ENCODE measurements at places on chromosomes 5 and 9.
A peak's percentile ranks its signal among the peaks of the same experiment; 100 is the strongest.

GRCh38 chr9:515665-516064 lies 301.0 kb downstream of the DOCK8 start:
- DNase-seq = no peak

DNA sequence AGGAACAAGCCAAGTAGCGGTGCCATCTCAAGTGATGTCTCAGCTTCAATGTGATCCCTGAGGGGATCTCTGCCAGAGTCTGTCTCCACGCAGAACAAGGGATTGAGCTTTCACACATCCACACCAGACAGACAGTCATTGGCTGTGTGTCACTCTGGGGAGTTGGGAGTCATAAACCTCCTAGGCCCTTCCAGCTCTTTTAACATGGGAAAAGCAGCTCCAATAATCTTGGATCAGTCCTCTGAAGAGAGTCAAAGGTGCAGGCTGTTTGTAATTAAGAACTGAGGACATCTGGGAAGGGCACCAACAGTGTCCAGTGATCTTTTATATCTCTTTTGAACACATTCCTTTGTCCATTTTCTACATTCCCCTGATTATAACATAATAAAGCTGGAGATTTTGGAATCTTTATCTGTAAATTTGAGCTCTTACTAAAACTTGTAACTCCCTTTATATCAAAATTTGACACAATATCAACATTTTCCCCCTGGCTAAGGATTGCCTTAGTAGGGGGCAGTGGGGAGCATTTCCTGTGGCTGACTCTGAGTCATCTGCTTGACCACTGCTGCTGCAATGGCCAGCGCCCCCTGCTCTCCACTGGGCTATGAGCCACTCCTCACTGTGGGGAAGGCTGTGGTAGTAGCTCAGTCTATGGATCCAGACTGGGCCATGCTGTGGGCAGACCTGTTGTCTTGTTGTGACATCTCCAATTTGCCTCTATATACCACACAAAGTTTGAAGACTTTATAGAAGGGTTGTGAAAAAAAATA lies 284.4 kb downstream of the OSTF1 start:
- DNase-seq = no peak

GRCh38 chr5:67805666-67806348 lies 409.7 kb upstream of the PIK3R1 start:
- DNase-seq = no peak

GRCh38 chr9:129794549-129794948 lies 8.4 kb upstream of the TOR1B start:
- DNase-seq = no peak

DNA sequence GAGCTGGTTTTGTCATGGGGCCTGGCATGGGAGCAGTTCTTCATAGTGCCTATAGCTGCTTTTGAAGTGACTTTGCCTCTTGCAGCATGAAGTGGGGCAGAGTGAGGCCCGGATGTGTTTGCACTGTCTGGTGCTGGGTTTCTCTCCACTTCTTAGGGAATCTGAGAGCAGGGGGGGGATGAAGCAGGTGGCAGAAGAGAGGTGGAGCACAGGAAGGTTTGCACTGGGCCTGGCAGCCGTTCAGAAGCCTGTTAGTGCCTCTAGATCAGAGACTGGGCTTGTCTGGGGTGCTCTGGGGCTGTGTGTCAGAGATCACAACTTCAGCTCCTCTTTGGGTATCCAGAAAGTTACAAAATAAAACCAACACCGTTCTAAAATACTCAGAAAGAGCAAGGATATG lies 18.4 kb downstream of the USP20 start:
- no peak for DNase-seq

DNA sequence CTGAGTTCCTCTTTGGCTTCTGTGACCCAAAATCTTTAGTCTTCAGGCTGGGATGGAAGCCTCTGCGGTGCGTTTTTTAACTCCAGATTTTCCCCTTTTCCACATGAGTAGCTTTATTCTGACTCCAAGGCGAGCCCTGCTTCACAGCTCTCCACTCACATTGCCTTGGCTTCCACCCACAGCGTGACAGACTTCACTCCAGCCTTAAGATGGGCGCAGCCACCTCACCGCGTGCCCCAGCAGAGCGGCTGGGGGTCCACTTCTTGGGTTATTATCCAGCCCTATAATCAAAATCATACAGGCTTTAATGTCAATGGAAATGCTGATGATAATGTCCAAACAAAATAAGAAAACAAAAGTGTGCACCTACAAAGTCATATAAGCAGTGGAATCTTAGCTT lies 1.2 kb downstream of the EXOC3 start:
- no peak for DNase-seq

- no peak for DNase-seq
Measured at GRCh38 chr5:122788371-122788770, 13.5 kb downstream of the SNX2 start.

DNA sequence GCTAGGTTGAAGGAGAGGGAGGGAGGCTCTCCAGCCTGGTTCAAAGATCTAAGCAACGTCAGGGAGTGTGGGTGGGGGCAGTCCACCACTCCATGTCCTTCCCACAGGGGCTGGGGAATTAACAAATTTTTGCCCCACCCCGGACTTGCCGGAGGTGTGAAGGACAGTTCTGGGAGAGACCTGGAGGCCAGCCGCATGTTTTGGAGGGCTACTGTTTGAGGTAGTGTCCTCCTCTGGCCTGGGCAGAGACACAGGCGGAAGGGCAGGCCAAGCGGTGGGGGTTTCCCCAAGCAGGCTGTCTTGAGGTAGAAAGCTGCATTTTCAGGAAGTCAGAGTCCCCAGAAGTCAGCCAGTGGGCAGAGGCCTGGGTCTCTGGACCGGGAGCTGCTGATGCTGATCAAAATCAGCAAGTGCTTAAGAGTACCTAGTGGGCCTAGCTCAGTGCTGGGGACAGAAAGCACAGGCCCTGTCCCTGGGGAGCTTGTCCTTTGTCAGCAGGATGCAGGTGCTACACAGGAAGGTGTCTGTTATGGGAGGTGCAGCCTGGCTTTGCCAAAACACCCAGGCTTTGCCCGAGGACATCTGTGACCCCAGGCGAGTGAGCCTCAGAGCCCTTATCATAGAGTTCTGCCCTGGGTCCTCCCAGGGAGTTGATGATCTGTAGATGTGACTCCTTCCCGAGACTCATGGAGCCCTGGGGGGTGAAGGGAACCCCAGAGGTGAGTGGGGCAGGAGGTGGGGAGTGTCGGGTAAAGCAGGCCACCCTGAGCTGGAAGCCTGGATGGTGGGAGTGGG lies 18.5 kb downstream of the JADE2 start:
- no peak for DNase-seq

- no peak for DNase-seq
Measured at GRCh38 chr9:35424356-35425352, 65.3 kb upstream of the RUSC2 start.

DNA sequence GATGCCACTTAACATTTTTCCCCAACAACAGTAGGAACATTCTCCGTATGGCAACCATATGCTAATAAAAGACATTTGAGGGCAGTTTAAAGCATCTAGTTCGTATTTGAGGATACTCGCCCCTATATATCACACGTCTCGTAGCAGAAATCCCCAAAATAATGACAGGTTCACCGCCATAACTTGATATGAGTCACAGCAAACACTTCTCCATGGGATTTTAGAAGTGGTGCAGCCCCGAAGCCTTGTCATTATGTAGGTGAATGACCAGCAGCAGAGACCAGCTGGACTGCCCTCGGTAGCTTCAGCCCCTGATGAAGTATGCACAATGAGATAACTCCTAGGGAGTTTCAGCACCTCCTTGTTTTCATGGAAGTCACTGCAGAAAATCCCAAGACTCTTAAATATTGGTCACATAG lies 2.0 kb downstream of the CTNND2 start:
- DNase-seq = no peak

DNA sequence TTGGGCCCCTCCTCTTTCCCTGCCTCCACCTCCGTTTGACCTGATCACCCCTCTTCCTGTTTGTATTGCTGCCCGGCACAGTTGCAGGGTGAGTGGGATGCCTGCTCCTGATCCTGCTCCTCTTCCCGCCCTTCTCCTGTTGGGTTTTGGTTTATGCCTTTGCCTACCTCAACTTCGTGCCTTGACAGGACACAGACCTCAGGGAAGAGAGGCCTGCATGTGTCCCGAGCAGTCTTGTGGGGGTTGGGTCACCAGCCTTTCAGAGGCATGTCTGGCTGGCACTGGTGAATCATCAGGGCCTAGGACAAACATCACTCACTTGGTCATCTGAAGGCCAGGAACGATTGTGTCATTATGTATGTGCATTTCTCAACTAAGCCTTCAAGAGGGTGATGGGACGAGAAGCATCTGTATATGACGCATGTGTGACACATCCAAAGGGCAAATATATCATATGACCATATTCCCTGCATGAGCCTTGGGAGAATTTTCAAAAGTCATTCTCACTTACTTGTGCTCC lies 56.9 kb downstream of the NPR3 start:
- no peak for DNase-seq

- no peak for DNase-seq
Measured at GRCh38 chr5:167694325-167695147, 596.9 kb upstream of the WWC1 start.

- DNase-seq = peak; percentile 9
Measured at GRCh38 chr5:93311881-93312280, 269.1 kb downstream of the NR2F1-AS1 start.

DNA sequence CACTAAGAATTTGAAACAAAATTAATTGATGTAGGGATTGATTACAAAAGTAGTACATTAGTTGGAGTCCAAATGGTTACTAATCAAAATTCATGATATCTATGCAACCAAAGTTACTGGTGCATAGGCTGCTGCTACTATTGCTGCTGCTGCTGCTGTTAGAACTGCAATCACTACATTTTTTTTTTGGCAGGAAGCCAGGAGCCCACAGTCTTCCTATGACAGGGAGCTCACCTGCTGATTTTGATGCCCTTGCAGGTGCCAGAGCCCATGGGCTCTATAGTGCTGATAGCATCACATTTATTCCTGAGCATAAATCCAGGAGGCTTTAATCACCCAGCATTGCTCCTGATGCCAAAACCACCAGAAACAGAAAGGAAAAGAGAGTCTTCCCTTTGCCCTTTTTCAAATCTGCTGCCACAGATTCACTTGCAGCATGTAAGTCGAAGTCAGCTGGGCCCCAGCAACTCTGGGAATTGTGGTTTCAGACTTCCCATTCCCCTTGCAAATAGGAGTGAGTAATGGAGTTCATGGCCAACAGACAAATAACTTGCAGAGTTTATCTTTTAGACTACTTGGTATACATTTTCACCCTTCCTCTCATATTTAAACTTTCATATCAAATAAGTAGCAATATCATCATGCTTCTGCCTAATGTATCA lies 17.6 kb downstream of the SLCO6A1 start:
- no peak for DNase-seq

GRCh38 chr5:36621985-36622384 lies 15.6 kb downstream of the SLC1A3 start:
- DNase-seq = no peak

DNA sequence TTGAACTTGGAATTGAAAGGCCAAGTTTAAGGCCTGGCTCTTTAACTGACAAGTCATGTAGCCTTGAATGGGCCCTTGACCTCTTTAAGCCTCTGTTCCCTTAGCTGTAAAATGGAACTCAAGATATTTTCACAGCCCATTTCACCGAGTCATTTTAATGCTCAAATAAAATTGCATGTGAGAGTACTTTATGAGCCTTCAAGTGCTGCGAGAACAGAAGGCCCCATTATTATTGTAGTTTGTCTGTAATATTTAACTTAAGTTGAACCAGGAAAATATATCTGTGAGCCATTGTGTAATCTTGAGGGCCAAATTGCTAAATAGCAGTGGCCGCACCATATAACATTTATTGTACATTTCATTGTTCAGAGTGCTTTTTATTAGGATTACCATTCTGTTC lies 249.9 kb downstream of the NTRK2 start:
- DNase-seq = no peak

- DNase-seq = no peak
Measured at GRCh38 chr9:124215956-124216355, 41.8 kb upstream of the NEK6 start.

DNA sequence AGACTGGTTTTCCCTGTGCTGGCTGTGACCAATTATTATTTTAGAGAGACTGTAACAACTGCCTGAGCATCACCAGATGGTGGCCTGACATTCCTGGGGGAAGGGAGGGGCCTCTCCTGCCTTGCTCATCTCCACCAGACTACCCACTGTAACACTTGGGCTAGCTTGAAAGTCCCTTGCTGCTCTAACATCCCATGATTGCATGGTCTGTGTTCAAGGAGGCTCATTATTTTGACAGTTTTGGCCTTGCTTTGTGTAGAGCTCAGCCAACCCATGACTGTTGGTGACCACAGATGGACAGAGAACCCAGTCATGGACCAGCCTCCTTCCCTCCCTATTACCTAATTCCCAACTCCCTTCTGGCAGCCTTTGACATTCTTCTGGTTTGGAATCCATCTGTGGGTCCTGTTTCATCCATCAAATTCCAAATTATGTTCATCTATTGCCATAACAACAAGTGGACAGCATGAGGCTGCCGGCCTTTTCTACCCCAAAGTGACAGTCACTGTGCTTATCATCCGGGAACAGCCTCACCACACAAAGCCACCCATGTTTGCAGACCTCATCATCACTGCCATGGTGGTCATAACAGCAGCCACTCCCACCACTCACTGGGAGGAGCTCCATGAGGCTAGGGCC lies 49.0 kb upstream of the ICE1 start:
- peak; percentile 8 for DNase-seq

DNA sequence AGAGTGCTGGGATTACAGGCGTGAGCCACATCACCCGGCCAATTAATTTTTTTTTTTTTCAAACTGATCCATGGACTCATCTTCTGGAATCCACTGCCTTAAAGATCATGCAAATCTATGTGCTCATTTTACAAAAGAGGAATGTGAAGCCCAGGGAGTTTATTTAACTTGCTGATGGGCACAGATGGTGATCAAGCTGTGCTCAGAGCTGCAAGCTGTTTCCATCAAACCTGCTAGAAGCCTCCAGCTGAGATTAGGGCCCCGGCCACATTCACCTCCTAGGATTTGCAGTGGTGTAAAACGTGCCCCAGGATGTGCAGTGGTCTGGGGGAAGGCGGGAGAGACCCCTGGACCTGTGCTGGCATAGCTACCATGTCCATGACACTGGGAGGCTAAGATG lies 56.1 kb upstream of the TUT7 start:
- DNase-seq = no peak

DNA sequence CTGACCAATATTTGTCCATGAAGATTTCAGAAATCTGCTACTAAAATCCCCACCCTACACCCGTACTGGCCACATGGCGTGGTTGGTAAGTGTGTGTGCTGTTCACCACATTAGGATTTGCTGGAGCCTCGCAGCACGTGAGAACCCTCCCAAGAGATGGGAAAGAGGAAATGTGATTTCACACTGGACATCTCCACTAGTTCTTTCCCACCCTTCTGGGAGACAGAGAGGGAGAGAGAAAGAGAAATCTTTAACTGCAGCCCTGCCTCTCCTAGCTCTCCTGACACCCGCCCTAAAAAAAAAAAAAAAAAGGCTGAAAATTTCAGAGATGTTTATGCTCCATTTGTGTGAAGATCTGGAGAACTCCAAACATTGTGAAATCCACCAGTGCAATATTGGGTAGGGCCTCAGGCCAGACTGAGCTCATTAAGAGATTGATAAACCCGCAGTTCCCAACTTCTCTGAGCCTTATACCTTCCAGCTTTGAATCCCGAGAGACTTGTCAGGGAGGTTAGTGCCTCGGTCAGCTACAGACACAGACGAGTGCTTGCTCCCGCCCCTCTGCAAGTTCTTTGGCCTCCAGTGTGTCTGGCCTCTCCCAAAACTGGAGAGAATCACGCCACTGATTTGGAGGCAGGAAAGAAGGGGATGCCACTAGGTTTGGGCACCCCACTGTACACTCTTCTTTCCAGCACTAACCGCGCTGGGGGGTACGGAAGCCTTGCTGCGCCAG lies 1.9 kb downstream of the SPRY4 start:
- no peak for DNase-seq

GRCh38 chr5:159917994-159918393 lies 1.7 kb downstream of the ADRA1B start:
- no peak for DNase-seq
